ENCODE measurements at places on chromosomes 12 and 14. TPM values are rescaled to one million over a fixed set of nuclear protein-coding genes. Genes with fewer than 3 reads are reported as not detected.

PLEKHH1 gene
- 1.0 TPM for total RNA-seq

P2RX2 gene
- 0.17 TPM for total RNA-seq

NOVA1 gene
- 0.05 TPM for total RNA-seq

MOK gene
- 2.7 TPM for total RNA-seq

ZFHX2 gene
- 0.23 TPM for total RNA-seq

PTHLH gene
- total RNA-seq, result not detected

RARG gene
- total RNA-seq, result 17.7 TPM

COPZ1 gene
- 111 TPM for total RNA-seq

LRP1-AS gene
- not detected for total RNA-seq

GPR135 gene
- 0.47 TPM for total RNA-seq

CDKL1 gene
- 43.6 TPM for total RNA-seq

TAS2R10 gene
- total RNA-seq, result 0.17 TPM

PTPN6 gene
- 3.4 TPM for total RNA-seq

SELPLG gene
- total RNA-seq, result 0.85 TPM

KRT1 gene
- not detected for total RNA-seq

PLA2G1B gene
- total RNA-seq, result not detected

DENND5B gene
- total RNA-seq, result 12.1 TPM

EEA1 gene
- total RNA-seq, result 49.5 TPM

Data from dermis blood vessel endothelial cell (primary cell).